ENCODE measurements at places on chromosomes 5 and 9.

DNA sequence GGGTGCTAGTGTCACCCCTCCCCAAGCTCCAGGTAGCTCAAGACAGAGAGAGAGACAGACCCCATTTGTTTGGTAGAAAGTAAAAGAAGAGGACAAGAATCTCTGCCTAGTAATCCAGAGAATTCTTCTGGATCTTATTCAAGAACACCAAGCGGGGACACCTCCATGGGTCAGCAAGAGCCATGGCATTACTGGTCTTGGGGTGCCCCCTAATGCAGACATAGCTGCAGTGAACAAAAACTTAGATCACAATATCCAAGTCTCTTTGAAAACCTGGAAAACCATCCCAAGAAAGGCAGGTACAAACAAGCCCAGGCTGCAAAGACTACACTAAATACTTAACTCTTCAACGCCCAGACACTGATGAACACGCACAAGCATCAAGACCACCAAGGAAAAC is 29.9 kb upstream of the PDE4D start:
- peak; percentile 6 for DNase-seq

- DNase-seq = no peak
These were observed 25.5 kb downstream of the CDH6 start for GRCh38 chr5:31218978-31219377.

GRCh38 chr9:101512116-101512515 is 21.5 kb upstream of the RNF20 start:
- DNase-seq = no peak

GRCh38 chr9:104367507-104367906 is 136.6 kb upstream of the OR13F1 start:
- DNase-seq = no peak

DNA sequence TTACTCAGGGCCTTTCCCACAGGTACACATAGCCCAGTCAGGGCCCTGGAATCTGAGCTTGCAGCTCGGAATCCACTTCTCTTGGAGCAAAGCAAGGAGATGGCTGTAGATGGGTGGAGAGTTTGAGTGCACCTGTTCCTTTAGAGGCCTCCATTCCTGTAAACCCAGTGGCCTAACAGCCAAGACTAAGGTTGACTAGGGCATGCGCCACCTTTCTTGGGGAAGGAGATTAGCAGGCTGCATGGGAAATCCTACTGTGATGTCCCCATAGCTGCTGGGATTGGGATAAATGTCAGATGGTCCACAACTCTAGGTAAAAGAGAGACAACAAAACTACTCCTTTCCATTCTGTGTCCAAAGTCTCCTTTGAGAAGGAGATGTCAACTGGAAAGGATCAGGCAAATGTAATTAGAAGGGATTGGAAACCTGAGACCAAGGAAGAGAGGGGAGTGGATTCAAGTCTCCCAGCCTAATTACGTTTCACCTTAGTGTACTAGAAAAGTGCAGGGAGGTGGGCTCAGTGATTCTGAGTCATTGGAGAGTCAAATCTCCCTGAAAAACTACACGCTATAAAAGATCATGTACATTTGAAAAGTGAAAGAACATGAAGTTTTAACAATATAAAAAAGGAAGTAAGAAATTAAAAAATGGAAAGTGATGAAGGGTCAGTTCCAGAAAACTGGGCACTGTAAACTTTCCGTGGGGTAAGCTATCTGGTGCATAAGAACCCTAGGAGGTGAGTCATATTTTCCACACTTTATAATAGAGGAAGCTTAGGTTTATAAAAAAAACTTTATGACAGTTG is 104.2 kb downstream of the SEC61B start:
- peak; percentile 48 for DNase-seq

- no peak for DNase-seq
These were observed 140.6 kb upstream of the PUM3 start for GRCh38 chr9:2984491-2984890.

- DNase-seq = no peak
These were observed 59.7 kb downstream of the FGF18 start for GRCh38 chr5:171478946-171479775.

- peak; percentile 1 for DNase-seq
These were observed 63.7 kb upstream of the ZNF622 start for GRCh38 chr5:16529306-16529705.

DNA sequence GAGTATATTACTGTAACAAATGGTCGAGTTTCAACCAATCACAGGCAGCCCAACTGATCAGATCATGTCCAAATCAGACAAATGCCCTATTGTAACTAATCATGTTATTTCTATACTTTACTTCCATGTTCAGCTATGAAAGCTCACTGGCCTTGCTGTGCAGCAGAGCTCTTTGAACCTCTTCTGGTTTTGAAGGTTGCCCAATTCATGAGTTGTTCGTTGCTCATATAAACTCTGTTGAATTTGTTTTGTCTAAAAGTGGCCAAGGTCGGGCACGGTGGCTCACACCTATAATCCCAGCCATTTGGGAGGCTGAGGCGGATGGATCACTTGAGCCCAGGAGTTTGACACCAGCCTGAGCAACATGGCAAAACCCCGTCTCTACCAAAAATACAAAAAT is 21.6 kb downstream of the PDE6A start:
- no peak for DNase-seq

GRCh38 chr5:65128226-65128625 is 353.5 kb downstream of the ADAMTS6 start:
- DNase-seq = no peak

- no peak for DNase-seq
These were observed 17.3 kb downstream of the SIL1 start for GRCh38 chr5:139180850-139181249.

DNA sequence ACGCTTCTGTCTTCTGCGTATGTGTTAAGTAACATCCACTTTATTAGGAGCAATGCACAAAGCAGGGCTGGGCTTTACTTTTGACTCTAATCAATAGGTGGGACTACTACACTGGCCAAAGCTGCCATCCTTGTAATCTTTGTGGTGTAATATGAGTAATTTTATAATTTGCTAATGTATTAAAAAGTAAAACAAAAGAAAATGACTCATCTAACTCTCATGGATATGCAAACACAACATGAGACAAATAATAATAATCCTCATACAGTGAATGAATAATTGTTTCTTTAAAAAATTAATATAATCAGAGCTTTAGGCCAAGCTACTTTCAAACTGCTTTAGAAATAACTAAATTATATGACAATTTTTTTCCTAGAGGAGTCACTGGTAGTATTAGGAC is 90.7 kb downstream of the NR3C1 start:
- DNase-seq = no peak

- DNase-seq = no peak
These were observed 3.7 kb downstream of the CNTLN start for GRCh38 chr9:17138503-17138902.

- DNase-seq = no peak
These were observed 215.8 kb downstream of the EDIL3 start for GRCh38 chr5:84168841-84169240.

DNA sequence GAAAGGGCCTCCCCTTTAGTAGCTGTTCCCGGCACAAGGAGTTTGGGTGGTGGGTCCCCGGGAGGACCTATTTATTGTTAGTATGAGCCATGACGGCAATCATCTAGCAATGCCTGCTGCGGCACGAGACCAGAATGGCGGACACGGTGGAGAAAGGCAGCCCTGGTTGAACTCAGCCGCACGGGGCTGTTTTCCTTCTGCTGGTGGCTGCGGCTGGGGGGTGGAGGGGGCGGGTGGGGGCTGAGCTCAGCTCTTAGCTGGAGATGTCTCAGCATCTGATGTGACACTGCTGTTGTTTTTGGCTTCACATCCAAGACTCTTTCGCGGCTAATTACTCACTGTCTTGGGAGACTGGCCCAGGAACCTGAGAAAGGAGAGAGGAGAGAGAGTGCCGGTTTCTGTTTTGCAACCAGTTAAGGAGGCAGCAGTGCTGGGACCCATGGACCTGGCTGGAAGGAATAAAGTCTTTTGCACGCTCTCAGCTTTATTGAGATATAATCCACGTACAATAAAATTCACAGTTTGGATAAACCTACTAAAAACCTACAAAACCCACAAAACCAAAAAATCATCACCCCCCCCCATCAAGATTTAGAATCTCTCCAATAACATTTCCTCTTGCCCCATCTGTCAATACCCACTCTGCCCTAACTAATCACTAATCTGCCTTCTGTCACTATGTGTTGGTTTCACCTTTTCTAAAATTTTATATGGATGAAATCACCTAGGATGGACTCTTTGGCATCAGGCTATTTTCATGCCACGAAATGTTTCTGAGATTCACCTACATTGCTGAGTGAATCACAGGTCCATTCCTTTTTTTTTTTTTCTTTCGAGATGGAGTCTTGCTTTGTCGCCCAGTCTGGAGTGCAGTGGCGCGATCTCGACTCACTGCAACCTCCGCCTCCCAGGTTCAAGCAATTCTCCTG is 81.8 kb upstream of the NEURL1B start:
- peak; percentile 22 for DNase-seq

- DNase-seq = peak; percentile 77
These were observed 295.0 kb downstream of the CAAP1 start for GRCh38 chr9:26597542-26598149.

DNA sequence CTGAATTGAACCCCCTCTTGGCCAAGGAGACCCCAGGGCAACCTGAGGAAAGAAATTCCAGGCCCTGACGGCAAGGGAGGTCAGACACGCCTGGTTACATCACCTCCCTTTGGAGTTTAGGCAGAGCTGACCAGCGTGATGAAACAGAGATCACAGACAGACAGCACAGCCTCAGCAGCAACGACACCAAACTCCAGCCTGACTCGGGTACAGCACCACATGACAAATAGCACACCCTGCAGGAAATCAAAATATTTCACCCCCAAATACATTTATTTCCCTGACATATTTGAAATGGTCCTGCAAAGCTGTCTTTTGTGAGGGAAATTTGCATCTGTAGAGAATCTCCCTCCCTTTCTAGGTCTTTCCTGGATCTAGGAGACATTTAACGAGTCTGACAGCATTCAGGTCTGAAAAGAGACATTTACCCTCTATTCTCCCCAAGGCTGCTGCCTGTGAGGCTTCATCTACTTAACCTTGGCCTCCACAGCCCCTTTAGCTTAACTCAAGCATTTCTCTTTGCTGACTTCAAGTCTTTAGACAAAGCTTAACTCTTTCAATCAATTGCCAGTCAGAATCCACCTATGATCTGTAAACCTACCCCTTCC is 2.6 kb downstream of the QSOX2 start:
- no peak for DNase-seq
